CD4-positive, alpha-beta T cell treated with Interleukin-12 subunit alpha and Interleukin-12 subunit beta, for 1 hour (primary cell): ENCODE measurements at places on chromosomes 2 and 18.

GRCh38 chr2:152761214-152761613 lies 42.8 kb downstream of the ARL6IP6 start:
- no peak for DNase-seq

GRCh38 chr2:72386288-72386687 lies 238.6 kb upstream of the CYP26B1 start:
- DNase-seq, result no peak

- no peak for DNase-seq
Observed at GRCh38 chr2:173030561-173031490, 44.8 kb upstream of the MAP3K20 start.

GRCh38 chr2:212088353-212088752 lies 450.2 kb downstream of the ERBB4 start:
- no peak for DNase-seq

GRCh38 chr2:167331636-167332232 lies 443.5 kb downstream of the XIRP2 start:
- DNase-seq, result no peak

DNA sequence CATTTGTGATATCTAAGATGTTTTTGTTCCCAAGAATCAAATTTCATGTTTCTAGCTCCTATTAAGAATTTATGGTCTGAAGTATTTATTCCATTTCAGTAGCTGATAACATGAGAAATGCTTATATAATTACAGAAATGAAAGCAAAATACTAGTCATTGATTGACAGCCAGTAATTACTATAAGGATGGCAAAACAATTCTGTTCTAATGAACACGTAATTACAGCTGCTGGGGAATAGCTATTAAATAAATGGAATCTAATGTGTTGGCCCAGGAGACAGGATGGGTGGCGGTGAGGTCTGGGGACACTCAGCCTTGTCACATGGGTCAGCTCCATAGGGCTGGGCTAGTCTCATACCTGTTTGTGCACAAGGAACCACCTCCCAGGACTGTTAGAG lies 263.5 kb downstream of the FHOD3 start:
- DNase-seq, result no peak

DNA sequence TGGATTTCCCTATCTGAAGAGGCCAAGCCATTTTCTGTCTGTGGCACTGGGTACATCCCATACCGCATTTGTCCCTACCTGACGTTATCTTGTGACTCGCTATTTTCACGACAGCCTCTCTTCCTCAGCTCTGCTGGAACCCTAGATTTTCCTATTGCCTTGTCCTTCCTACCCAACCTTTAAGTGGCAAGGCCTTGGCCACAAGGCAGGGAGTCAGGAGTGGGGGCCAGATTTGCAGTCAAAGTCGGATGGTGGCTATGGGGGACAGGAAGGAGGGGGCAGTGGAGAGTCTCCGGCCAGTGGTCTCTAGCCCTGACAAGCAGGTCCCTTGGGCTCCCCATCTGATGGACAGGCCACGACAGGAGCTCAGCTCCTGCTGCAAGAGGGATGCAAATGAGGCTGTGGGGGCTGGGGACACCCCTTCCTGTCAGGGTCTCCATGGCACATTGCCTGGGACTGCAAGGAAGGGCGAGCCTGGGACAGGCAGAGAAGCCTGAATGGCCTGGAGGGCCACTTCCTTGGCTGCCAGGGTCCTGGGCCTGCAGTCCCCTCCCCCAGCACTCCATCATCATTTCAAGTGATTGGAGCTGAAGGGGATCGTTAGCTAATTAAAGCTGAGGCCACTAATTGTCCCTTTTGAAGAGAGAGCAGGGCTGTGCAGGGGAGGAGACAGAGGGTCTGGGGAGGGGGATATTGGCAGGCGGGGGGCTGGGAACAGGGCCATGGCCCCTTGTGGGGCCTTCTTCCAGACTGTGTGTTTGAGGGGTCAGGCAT lies 6.3 kb upstream of the ECEL1 start:
- DNase-seq, result no peak

- DNase-seq, result no peak
Observed at GRCh38 chr18:9915291-9916076, 1.7 kb downstream of the VAPA start.

DNA sequence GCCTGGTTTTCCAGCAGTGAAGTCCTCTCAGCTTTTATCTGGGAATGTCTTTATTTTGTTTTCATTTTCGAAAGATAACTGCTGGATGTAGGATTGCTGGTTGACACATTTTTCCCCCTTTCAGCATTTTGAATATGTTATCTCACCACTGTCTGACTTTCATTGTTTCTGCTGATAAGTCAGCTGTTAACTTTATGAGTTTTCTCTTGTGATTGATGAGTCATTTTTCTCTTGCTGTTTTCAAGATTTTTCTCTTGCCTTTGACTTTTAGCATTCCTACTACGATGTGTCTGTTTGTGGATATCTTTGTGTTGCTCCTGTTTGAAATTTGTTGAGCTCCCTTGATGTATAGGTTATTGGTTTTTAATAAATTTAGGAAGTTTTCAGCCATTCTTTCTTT lies 85.5 kb downstream of the AGPS start:
- DNase-seq, result no peak

DNA sequence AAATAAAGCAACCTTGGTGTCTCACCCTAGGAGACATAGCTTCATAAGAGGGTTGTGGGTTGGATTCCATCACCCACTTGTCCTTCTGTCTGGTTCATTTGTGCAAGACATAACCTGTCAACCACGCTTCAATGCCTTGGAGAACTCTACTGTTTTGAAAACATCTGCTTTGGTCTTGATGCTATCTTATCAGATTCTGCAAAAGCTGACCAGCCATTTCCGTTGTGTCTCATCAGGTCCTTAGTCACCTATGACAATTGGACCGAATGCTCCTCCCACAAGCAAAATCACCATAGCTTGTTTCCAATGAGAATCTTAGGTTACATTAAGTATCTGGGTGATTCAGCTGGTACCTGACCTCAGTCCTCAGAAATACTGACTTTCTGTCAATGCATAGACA lies 35.4 kb downstream of the STAT4 start:
- DNase-seq, result peak; percentile 83

- DNase-seq, result no peak
Observed at GRCh38 chr2:169933124-169933711, 106.0 kb downstream of the UBR3 start.

- no peak for DNase-seq
Observed at GRCh38 chr2:102289129-102289528, 22.2 kb upstream of the IL1RL1 start.

DNA sequence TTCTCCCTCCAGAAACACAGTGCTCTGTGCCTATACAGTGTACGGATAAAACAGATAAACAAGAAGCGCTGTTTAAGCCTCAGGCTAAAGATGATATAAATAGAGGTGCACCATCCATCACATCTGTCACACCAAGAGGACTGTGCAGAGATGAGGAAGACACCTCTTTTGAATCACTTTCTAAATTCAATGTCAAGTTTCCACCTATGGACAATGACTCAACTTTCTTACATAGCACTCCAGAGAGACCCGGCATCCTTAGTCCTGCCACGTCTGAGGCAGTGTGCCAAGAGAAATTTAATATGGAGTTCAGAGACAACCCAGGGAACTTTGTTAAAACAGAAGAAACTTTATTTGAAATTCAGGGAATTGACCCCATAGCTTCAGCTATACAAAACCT lies 70.7 kb downstream of the TANK start:
- DNase-seq, result no peak

DNA sequence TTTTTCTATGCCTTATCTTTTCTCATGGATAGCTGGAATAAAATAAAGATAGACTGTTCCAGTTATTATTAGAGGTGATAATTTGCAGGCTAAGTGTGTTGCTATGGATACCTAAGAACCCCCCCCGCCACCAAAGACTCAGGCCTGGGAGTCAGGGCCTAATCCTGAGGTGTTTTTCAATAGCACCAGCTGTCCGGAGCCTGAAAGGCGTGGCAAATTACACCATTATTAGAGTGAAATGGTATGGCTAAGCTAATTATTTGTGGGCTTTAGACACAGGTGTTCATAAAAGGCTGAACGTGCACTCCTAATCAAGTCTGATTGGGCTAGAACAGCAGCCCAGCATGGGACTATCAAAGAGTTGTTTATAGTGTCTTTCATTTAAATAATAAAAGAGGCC lies 293.2 kb upstream of the DCC start:
- DNase-seq, result no peak

- no peak for DNase-seq
Observed at GRCh38 chr2:844715-845114, 105.9 kb upstream of the SNTG2 start.

DNA sequence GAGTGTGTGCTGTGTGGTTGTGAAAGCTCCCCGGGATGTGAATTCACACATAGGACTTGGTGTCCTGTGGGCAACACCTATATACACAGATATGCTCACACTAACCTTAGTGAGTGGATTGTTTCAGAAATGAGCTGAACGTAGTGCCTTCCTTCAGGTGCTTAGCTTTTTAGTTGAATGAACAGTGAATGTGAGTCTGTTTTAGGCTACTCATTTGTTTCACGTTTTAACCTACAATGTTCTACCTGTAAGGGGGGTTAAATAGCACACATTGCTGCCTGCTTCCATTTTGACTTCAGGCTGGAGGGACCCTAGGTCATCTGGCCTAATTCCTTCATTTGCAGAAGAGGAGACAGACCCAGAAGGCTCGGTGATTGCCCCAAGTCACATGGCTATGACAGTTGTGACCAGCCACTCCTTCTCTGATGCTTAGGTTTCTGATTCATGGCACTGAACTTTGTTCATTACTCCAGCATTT lies 1.0 kb downstream of the PLEK start:
- DNase-seq, result peak; percentile 37

GRCh38 chr2:31903109-31903780 lies 107.6 kb downstream of the MEMO1 start:
- no peak for DNase-seq

- DNase-seq, result no peak
Observed at GRCh38 chr18:58087928-58088690, 44.1 kb downstream of the NEDD4L start.

DNA sequence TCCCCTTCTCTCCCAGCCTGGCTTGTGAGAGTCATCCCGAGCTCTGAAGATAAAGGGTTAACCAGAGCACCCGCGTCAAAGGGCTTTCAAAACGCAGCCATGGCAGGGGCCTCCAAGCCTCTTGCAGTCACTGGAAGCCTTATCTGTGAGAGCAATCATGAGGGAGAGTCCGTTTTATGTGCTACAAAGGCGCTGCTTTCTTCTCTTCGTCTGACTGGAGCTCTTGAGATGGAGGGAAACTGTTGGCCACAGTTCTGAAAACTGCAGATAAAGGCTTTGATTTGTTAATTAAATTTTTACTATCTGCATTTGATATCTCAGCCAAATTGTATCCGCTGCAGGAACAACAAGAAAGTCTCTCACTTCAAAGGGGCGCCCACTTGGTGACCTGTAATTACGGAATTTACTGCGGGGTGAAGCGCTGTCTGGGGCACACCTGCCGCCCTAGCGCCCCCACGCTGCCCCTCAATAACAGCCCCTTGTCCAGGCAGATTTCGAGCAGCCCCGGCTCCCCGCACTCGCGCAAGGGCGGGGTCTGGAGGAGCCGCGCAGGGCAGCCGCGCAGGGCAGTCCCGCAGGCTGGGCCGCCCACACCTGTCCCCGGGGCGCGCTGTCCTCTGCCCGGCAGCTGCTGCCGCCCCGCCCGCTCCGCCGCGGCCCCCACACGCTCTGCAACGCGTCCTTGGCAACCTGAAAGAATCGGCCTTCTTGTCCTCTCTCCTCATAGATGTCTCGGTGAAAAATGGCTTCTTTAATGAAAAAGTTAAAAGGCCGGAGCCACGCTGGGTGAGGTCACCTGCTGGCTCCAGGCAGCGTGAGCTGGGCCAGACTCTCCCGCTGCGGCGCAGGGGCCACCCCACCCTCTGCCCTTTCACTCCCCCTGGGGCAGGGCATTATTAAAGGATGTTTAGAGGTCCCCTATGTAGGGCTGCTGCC lies 217.9 kb downstream of the VAPA start:
- no peak for DNase-seq

DNA sequence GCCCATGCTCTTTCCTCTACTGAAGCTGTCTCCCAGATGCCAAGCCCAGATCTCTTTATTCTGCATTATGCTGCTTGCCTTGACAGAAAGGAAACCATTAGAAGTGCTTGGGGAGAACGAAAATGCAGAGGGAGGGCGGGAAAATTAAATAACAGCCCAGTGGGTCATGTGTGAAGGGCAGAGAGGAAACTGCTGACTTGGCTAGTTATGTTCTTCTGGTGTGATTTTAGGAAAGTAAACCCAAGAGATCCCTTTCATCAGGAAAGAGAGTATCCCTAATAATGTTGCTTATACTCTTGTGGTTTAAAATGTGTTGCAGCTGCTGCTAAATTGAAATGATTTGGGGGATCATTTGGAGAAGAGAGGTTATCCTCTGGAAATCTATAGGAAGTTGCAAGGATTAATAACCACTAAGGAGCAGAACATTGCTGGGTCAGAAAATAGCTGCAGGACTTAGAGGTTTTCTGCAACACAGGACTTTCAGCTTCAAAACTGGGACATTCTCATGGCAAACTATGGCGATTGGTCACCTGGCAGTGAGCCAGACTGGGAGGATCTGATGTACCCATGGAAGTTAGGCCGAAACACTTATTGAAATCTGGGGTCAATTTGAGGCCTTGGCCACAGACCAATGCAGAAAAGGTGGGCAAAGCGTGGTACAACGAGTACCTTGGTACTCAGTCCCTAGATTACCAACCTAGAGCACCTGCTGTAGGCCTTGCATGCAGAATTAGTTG lies 172.2 kb downstream of the TMEM247 start:
- no peak for DNase-seq

DNA sequence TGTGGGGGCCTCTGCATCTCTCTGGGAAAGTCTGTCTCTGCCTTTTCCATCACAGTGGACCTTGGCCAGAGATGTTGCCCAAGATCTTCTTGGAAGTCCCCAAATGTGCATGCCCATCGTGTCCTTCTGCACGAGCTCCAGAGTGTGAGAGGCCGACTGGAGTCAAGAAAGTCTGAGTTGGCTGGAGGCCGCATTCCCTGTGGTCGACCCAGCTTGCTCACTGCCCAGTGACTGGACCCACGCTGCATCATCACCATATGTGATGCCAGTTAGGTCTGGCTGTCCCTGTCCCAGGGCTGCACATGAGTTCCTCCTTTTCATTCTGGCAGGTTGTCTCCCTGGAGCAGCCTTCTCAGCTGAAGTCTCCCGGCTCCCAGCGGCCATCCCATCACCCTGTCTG lies 93.8 kb downstream of the ARL4C start:
- DNase-seq, result no peak

GRCh38 chr2:236338495-236339184 lies 74.4 kb upstream of the ASB18 start:
- DNase-seq, result no peak

- DNase-seq, result no peak
Observed at GRCh38 chr18:6752202-6752860, 22.8 kb downstream of the ARHGAP28 start.

DNA sequence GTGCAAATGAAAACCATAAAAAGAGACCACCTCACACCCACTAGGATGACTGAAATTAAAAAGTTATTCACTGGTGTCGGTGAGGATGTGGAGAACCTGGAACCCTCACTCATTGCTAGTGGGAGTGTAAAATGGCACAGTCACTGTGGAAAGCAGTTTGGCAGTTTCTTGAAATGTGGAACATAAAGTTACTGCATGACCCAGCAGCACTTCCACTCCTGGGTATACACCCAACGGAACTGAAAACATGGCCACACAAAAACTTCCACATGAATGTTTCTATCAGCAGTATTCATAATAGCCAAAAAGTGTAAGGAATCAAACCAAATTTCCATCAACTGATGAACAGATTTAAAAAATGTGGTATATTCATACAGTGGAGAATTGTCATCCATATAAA lies 65.1 kb upstream of the SLC66A3 start:
- no peak for DNase-seq

GRCh38 chr2:121245120-121245820 lies 39.7 kb downstream of the TFCP2L1 start:
- DNase-seq, result no peak

- no peak for DNase-seq
Observed at GRCh38 chr2:95019572-95019971, 5.9 kb upstream of the MAL start.
